Stimulated activated CD8-positive, alpha-beta memory T cell treated with anti-CD3 and anti-CD28 coated beads, Interleukin-7, amount 100 ng/mL, for 4 hours (primary cell): ENCODE measurements at places on chromosomes 2 and 18.

- no peak for DNase-seq
These were observed 43.4 kb upstream of the HAAO start for GRCh38 chr2:42835577-42836371.

- DNase-seq = no peak
These were observed 362.4 kb upstream of the MEX3C start for GRCh38 chr18:51559902-51560287.

GRCh38 chr18:11664286-11664685, 24.8 kb upstream of the GNAL start:
- no peak for DNase-seq

DNA sequence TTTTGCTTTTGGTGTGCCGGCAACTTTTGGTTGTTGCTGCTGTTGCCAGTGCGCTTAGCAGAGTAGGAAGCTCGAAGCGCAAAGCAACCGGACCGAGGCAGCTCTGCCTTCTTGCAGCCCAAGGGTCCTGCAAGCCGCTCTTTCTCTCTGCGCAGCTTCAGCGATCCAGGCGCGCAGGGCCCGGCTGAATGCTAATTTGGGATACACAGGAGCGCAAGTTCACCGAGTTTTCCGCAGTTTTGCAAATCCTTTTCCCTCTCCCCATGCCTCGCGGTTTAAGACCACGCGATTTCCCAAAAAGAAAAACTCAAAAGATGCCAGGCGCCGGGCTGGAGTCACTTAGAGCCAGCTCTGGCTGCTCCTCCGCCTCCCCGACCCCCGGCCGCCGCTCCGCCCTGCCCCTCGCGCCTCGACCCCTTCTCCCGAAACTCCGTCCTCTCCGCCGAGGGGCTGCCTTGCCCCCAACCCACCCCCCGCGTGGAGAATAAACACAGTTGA, 13.5 kb upstream of the SIX3 start:
- DNase-seq = no peak

GRCh38 chr2:142037744-142038143, 93.1 kb downstream of the LRP1B start:
- DNase-seq = no peak

- DNase-seq = no peak
These were observed 549.0 kb upstream of the ID2 start for GRCh38 chr2:8132879-8133278.
